ENCODE measurements at places on chromosomes 12 and 14.

DNA sequence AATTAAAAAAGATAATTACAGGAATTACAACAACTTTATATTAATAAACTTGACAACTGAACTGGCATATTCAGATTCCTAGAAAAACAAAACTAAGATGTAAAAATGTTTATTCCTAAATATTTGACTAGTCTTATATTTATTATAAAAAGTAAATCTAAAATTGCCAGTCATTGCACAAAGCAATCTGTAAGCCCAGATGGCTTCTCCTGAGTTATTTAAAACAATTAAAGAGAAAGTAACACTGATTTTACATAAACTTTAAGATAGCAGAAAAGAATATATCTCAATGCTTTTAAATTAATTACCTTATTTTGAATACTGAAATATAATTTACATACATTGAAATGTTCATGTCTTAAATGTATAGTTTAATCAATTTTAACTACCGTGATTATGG lies 434.1 kb upstream of the RPL10L start:
- no peak for DNase-seq

DNA sequence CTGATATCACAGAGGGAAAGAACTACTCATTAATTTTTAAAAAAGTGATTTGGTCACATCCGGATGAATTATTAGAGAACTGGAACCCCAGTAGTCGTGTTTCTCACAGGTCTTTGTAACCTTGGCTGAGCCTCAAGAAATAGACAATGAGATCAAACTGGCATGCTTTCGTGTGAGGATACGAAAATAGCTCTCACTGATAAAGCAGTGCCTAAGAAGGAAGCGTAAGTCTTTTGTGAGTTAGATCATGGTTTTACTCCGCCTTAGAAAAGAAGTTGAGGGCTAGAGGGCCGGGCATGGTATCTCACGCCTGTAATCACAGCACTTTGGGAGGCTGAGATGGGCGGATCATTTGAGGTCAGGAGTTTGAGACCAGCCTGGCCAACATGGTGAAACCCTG lies 33.8 kb upstream of the GALNT16 start:
- no peak for DNase-seq

DNA sequence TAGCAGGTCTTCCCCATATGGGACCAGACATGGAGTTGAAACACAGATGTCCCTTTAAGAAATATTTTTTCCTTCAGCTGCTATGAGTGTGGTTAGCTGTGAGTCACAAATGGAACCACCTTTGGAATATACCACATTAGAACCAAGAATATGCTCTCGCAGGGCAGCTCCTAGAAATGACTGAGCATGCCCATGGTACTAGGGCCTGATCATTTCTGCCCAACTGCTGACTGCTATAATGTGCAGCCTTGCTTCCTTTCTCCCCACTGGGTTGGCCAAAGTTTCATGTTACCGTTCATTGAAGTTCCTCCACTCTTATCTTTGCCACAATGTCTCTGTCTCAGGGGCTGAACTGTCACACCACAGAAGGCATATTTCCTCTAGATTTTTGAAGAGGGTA lies 1074.6 kb downstream of the FLRT2 start:
- DNase-seq = no peak

GRCh38 chr14:88454886-88455285 lies 69.4 kb downstream of the SPATA7 start:
- no peak for DNase-seq

- no peak for DNase-seq
Observed at GRCh38 chr12:95205685-95206084, 11.6 kb downstream of the FGD6 start.

GRCh38 chr12:64323476-64324225 lies 66.9 kb downstream of the C12orf56 start:
- DNase-seq = no peak

Measured in NCI-H1105 (cell line).